Naive thymus-derived CD4-positive, alpha-beta T cell (primary cell): ENCODE measurements at places on chromosomes 1 and 21. TPM values are rescaled to one million over a fixed set of nuclear protein-coding genes. Genes with fewer than 3 reads are reported as not detected.
A peak's percentile ranks its signal among the peaks of the same experiment; 100 is the strongest.

DNA sequence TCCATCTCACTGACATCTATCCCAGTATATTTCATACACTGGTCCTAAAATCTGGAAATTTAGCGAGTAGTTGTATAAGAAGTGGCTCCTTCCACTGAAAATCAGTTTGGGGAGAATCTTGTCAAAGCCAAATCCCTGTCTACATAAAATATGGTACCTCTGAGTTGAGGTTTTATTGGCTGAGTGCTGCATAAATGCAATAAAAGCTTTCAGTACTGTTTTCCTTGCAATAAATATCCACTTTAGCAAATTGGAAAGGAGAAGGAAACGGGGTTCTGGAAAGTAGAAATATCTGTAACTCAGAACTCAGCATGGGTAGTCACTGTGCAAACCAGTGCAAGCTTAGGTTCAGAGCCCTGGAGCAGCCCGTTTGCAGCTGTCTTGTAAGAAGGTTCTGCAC lies 580.2 kb downstream of the SMYD3 start:
- no peak overlapping the region for H3K27ac ChIP-seq
- peaks cover 9% of the 10 kb centered on the region for H3K36me3 ChIP-seq
- H3K27me3 ChIP-seq, result no peaks in the 10 kb centered on the region
- no peaks in the 10 kb centered on the region for H3K4me1 ChIP-seq
- no peak overlapping the region for H3K4me3 ChIP-seq
- DNase-seq, result no peak

- no peak overlapping the region for H3K27ac ChIP-seq
- no peak for DNase-seq
- no peaks in the 10 kb centered on the region for H3K4me1 ChIP-seq
- H3K4me3 ChIP-seq, result no peak overlapping the region
These were observed 7.7 kb upstream of the PPM1J start for GRCh38 chr1:112722601-112723510.

Gene ZSWIM5
- 3.6 TPM for total RNA-seq

DNA sequence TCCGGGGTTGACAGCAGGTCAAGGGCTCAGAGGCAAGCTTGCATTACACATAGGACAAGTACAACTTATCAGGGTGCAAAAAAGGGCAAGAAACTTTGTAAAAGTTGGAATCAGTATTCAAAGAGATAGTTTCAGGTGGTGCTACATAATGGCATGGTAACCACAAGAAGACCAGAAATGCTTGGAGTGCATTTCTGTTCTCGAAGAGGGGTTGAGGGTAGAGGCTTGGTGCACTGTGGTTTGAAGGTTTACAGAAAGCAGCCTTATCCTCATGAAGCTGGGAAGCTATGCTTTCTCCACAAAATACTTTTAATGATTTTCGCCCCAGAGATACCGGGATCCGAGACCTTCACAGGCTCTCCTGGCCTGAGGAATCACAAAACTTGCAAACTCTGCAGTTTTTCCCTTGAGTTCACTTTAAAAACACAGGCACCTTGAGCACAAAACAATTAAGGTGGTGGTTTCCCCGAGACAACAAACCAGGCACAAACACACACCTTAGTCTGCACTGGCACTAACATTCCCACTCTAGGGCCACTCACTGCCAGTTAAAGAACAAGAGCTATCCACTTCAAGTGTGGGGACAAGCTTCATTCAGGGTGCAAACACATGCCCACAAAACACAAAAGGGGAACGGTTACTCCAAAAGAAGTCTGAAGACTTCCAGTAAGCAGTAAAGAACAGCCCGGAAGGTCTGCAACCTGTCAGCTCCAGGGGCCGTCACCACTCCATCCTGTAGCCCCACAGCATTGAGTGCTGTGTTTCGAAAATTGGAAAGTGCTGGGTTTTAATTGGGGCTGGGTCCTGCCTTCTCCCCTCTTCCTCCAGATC lies 29.8 kb upstream of the NFIA start:
- peak; percentile 18 for DNase-seq
- H3K4me3 ChIP-seq, result peak overlapping the region; percentile 36
- H3K36me3 ChIP-seq, result no peaks in the 10 kb centered on the region
- no peak overlapping the region for H3K27ac ChIP-seq

DNA sequence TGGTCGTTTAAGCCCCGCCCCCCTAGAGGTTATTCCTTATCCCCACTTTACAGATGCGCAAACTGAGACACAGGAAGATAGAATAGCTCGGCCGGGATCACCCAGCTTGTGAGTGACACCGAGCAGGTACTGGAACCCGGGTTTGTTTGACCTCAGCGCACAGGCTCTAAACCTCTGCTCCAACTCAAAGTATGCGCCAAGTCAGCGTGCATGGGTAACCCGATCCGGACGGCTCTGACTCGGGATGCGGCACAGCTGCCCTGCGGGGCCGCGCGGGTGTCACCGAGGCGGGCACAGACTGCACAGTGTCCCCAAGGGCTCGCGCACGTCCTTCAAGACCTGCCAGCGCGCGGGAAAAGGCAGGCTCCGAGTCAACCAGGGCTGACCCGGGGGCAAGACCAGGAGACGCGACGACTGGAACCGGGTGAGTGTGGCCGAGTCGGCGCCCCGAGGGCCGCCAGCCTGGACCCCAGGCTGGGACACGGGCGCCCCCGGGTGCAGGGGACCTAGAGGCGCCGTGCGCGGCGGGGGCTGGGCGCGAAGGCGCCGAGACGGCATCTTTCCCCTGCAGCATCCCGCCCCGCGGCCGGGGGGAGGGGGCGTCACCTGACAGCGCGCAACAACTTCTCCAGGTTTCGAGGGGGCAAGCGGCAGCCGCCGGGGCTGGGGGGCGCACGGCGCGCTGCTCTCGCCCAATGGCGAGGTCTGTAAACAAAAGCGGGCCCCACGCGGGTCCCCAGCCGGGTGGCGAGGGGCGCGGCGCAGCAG lies 101.9 kb upstream of the SOD1 start:
- no peak overlapping the region for H3K27ac ChIP-seq
- no peaks in the 10 kb centered on the region for H3K27me3 ChIP-seq
- DNase-seq, result peak; percentile 4
- H3K4me1 ChIP-seq, result peaks cover 5% of the 10 kb centered on the region

Gene OLFM3
- not detected for total RNA-seq

DNA sequence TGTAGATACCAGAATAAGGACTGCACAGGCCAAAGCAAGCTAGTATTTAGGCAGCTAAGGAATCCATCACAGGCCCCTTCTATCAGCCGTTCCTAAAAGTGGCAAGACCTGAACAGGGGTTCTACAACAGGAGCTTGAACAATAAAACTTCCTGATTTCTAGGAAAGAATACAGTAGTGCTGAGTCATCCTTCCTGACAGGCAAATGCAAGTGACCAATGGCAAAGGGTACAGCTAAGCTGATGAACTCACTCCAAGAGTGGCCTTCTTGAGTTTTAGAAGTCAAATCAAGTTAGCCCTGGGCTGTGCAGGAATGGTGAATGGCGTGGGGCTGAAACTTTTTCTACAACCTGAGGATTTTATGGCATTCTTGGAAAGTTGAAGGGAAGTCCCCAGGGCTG lies 112.9 kb downstream of the GREM2 start:
- H3K27ac ChIP-seq, result no peak overlapping the region
- DNase-seq, result no peak
- no peaks in the 10 kb centered on the region for H3K27me3 ChIP-seq
- no peaks in the 10 kb centered on the region for H3K36me3 ChIP-seq

DNA sequence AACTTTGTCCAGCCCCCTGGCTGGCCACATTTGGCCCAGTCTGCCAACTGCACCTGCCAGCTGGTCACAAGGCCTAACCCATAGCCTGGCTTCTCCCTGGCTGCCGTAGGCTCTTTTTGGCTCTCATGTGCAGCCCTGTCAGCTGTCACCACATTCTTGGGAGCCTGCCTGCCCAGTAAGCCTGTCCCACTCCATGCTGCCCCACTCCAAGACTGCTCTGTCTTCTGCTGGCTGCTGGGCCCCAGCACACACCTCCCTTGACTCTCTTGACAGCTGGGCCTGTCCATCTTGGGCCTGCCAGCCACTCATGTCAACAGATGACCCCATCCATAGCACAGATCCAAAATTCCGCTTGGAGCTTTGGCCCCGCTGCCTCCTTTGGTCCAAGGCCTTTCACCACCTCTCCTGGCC lies 74.3 kb upstream of the EDN2 start:
- H3K4me1 ChIP-seq, result no peaks in the 10 kb centered on the region
- no peaks in the 10 kb centered on the region for H3K27me3 ChIP-seq
- H3K4me3 ChIP-seq, result no peak overlapping the region
- DNase-seq, result no peak
- H3K36me3 ChIP-seq, result no peaks in the 10 kb centered on the region

DNA sequence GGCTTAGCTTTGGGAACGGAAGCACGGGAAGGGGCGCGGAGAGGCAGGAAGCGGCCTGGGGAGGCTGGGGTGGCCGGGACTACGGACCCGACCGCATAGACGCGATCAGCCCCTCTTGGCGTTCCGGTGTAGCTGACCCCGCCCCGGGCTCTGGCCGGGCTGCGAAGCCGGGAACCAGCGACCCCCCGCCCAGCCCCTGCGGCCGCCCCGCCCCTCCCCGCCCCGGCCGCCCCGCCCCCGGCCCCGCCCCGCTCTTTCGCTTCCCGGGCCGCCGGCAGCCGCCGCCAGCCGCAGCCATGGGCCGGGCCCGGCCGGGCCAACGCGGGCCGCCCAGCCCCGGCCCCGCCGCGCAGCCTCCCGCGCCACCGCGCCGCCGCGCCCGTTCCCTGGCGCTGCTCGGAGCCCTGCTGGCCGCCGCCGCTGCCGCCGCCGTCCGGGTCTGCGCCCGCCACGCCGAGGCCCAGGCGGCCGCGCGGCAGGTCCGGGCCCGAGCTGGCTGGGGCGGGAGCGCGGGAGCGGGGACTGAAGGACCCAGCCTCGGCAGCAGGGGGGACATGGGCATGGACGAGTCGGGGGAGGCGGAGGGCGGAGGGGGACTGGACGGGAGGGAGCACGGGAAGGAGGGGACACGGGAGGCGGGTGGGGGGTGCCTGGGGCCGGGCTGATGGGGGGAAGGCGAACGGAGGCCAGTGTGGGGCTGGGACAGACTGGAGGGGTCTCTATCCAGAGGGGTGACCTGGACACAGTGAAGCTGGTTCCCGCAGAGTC lies at the start of gene SELENON:
TSS of gene SELENON (plus strand) at position 259 of the 768 bp plus-strand sequence. CDS start at position 297, 38 bp downstream.
- DNase-seq, result peak; percentile 46
- peak within 1 kb of the TSS; percentile 71 for H3K27ac ChIP-seq
- peaks cover 67% of the 10 kb centered on the region for H3K4me1 ChIP-seq
- H3K4me3 ChIP-seq, result peak within 1 kb of the TSS; percentile 47

DNA sequence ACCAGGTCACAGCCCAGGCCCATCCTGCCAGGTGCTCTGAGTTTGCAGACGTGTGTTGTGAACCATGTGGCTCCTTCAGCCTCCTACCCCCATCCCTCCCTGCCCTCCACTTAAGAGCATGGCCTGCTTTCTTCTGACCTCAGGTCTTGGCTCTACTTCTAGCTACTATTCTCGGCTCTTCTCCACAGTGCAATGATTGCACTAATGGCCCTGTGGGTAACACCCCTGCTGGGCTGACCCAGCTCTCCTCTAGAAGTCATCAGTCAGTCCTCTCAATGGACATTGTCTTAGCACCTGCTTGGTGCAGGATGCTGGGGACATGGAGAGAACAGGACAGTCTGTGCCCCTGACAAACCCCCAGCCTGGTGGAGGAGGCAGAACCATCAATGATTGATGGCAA lies 22.2 kb upstream of the IFFO2 start:
- no peak overlapping the region for H3K27ac ChIP-seq
- H3K4me1 ChIP-seq, result no peaks in the 10 kb centered on the region
- no peak for DNase-seq
- H3K4me3 ChIP-seq, result no peak overlapping the region

DNA sequence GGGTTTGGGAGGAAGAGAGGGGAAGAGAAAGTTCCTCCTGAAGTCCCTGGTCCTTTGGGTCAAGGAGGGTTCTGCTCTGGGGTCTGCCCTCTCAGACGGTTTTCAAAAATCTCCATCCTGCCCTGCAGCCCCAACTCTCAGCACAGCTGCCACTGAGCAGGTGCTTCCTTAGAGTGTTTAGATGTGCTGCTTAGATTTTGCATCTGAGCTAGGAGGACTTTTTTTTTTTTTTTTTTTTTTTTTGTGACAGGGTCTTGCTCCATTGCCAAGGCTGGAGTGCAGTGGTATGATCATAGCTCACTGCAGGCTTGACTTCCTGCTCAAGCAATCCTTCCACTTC lies 324.9 kb upstream of the POU3F1 start:
- no peaks in the 10 kb centered on the region for H3K27me3 ChIP-seq
- H3K4me1 ChIP-seq, result no peaks in the 10 kb centered on the region
- H3K4me3 ChIP-seq, result no peak overlapping the region

GRCh38 chr1:100896481-100896982 lies 642 bp downstream of the SLC30A7 start:
- peak overlapping the region; percentile 96 for H3K4me3 ChIP-seq
- peaks cover 22% of the 10 kb centered on the region for H3K36me3 ChIP-seq
- peak overlapping the region; percentile 95 for H3K27ac ChIP-seq
- peaks cover 10% of the 10 kb centered on the region for H3K4me1 ChIP-seq
- DNase-seq, result peak; percentile 69

DNA sequence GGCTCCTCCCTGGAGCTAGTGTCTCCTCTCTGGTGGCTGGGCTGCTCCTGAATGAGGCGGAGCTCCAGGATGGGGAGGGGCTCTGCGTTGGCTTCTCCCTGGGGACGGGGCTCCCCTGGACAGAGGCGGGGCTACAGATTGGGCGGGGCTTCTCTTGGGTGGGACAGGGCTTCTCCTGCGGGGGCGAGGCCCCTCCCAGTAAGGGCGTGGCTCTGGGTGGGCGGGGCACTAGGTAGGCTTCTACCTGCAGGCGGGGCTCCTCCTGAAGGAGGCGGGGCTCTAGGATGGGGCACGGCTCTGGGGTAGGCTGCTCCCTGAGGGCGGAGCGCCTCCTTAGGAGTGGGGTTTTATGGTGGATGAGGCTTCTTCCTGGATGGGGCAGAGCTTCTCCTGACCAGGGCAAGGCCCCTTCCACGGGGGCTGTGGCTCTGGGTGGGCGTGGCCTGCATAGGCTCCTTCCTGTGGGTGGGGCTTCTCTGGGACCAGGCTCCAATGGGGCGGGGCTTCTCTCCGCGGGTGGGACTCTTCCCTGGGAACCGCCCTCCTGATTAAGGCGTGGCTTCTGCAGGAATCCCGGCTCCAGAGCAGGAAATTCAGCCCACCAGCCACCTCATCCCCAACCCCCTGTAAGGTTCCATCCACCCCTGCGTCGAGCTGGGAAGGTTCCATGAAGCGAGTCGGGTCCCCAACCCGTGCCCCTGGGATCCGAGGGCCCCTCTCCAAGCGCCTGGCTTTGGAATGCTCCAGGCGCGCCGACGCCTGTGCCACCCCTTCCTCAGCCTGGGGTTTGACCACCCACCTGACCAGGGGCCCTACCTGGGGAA lies 22.7 kb upstream of the ARF1 start:
- H3K4me3 ChIP-seq, result peak overlapping the region; percentile 48
- H3K27me3 ChIP-seq, result peaks cover 9% of the 10 kb centered on the region
- peak; percentile 75 for DNase-seq
- no peak overlapping the region for H3K27ac ChIP-seq
- no peaks in the 10 kb centered on the region for H3K36me3 ChIP-seq
- peaks cover 19% of the 10 kb centered on the region for H3K4me1 ChIP-seq

Gene HORMAD1
- 0.65 TPM for total RNA-seq
